ENCODE measurements at places on chromosomes 1 and 21.

- DNase-seq = no peak
Observed at GRCh38 chr21:45219517-45219916, 68.2 kb downstream of the POFUT2 start.

- DNase-seq = no peak
Observed at GRCh38 chr1:210855440-210855839, 278.5 kb downstream of the KCNH1 start.

DNA sequence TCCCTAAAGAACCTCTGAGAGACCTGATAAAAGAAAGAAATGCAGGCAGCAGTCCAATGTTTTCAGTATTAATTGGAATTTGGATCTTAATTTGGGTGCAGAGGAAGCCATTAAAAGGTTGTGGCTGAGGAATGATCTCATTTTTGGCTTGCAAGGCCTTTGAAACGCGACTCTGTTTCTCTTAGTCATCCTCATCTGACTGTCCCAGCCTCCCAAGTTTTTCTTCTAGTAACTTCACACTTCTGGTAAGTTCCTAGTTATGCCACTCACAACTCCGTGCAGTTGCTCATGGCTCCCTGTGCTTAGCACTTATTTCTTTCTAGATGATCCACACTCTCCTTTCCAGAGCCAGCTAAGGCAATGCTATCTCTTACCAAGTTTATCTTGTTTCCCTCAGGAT, 147.4 kb upstream of the USP24 start:
- no peak for DNase-seq

GRCh38 chr1:98963064-98963758, 41.5 kb downstream of the PLPPR5 start:
- DNase-seq = no peak

DNA sequence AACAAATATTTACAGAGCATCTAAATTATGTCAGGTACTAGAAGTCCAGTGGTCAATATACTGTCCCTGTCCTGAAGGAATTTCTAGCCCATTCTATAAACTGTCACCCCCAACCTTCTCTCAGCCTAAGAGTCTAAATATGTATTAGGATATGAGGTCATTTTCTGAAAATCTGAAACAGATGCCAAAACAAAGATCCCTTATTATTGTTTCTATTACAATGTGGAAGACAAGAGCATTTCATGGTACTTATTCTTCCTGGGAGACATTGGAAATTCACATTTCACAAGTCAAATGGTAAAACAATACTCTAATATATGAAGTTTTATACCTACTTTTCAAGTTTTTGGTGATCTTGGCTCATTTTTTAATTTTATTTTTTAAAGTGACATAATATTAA, 2.6 kb downstream of the CLCA1 start:
- DNase-seq = no peak

DNA sequence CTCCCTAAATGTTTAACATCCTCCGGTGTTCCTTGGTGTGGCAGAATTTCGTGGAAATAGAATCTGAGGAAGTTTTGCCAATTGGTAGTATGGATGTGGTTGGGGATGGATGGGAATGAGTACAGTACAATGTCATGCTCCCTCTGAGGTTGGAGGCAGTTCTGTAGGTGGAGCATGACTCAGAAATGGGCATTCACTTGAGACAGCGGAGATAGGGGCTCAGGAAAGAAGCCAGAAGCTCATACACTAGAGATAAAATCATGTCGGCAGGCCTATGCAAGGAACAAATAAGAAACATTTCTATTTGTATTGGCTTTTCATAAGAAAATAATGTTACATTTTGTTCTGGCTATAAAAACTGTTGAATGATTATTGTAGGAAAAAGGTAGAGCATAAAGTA, 196.0 kb downstream of the URB2 start:
- no peak for DNase-seq

GRCh38 chr1:108114033-108114599, 86.0 kb downstream of the SLC25A24 start:
- DNase-seq = no peak

DNA sequence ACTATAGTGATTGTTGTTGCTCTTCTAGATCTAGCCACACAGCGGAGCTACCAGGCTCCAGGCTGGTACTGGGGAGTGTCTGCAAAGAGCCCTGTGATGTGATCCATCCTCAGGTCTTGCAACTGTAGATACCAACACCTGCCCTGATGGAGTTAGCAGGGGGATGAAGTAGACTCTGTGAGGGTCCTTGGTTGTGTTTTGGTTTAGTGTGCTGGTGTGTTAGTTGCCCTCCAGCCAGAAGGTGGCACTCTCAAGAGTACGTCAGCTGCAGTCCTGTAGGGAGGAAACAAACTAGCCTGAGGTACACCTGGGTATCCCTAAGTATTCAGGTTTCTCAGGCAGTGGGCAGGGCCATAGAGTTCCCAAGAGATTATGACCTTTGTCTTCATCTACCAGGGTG, 81.2 kb upstream of the TMPRSS2 start:
- no peak for DNase-seq

DNA sequence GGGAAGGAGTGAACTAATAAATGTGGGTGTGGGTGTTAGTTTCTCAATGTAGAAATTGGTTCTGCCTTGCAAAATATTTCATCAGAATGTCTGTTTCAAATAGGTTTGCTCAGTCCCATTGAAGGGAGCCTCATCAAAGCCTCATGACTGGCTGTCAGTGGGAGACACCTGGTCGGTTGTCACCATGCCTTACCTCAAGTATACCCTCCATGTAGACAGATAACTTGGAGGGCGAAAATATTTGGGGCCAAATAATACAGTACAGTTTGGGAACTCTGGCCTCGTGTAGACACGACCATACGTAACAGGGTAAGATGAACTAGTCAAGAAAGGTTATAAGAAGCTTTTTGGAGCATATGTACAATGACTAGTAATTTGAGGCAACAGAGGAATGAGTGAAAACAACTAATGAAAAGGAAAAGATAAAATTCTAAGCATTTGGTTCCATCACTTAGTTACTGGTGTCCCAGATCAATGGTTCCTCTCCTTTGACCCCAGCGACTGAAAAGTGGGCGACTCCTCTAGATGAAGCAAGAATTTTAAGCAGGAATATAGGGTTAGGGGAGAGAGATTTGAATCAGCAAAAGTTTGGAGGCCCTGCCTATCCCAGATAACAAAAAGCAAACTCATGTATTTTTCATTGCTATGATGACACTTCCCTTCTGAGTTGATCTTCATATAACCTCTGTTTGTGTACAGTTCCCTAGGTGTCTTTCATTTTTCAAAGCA, 163.9 kb downstream of the LRRC40 start:
- no peak for DNase-seq
